ENCODE measurements at places on chromosomes 4 and X.

DNA sequence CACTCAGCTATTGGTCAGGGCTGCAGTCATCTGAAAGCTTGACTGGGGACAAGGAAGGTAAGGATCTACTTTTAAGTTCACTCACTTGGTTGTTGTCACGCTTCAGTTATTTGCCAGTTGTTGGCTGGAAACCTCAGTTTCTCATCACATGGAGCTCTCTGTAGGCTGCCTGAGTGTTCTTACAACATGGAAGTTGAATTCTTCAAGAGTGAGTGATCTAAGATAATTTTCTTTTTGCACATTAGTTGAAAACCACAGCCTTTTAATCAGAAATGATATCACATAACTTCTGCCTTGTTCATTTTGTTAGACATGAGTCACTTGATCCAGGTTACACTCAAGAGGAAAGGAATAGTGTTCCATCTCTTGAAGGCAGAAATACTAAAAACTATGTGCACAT, 552.7 kb downstream of the RAPGEF2 start:
- DNase-seq: no peak

GRCh38 chr4:151652841-151653547, 107.8 kb downstream of the GATB start:
- no peak for DNase-seq

GRCh38 chr4:153021276-153021675, 85.2 kb downstream of the FHDC1 start:
- no peak for DNase-seq

DNA sequence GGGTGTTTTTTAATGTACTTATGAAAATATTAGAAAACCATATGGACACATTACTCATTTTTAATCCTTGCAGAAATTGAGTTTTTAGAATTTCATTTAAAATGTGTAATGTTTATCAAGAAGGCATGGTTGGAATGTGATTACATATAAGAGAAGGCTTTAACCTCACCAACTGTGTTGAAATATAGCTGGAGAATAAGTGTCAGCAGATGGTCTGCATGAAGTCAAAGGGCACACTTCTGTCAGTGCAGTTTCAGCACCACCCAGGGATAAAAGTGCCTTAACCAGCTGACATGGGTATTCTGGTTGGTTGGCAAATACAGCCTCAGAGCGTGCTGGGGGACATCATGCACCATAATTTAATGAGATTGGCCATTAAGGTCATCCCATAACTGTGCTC, 21.2 kb upstream of the ANTXR2 start:
- DNase-seq: no peak

- no peak for DNase-seq
Observed at GRCh38 chr4:128810331-128810870, 901 bp downstream of the JADE1 start.

DNA sequence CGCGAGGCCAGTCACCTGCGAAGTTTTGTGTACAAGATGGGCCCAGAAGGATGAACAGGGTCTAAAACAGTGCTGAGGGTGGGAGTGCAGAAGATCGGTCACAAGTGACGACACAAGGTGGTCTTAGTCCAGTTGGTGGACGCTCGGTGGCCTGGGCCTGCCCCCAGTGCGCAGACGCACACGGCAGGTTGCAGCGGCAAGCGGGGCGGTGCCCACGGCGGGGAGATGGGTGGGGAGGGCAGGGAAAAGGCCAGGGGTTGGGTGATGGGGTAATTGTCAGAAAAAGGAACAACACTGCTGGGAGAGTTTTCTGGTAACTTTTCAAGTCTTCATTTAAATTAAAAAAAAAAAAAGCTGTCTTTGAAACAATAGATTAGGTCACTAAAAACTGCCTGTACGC, 1.0 kb upstream of the PRDX4 start:
- DNase-seq: no peak

DNA sequence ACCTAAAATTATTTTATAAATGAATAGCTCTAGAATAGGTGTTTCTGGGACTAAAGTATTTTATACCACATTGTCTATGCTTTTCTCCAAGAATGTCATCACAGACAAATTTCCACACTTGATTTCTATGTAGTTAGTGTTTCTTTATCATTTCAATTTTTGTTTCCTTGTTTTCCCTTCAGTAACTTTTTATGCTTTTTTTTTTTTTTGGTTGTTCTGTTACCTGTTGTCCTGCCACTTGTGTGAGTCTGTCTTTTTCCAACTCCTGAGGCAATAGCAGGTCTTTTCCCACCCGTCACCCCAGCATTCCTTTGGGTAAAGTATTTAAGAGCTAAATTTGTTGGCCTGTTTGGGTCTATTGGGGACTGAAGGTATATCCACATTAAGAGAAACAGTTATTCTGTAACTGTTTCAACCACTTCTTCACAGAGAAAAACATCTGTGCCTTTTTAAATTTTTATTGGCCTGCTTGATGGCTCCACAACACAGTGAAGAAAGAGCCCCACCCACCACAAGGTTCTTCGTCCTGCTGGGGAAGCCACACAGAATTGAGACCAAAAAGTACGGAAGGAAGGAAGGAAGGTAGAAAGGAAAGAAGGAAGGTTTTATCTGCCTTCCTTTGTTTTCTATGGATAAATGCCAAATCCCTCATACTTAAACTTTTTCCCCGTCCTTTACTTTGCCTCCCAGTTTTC, 17.7 kb upstream of the GPC3 start:
- no peak for DNase-seq

GRCh38 chr4:21888195-21888976, 60.2 kb downstream of the KCNIP4 start:
- no peak for DNase-seq

DNA sequence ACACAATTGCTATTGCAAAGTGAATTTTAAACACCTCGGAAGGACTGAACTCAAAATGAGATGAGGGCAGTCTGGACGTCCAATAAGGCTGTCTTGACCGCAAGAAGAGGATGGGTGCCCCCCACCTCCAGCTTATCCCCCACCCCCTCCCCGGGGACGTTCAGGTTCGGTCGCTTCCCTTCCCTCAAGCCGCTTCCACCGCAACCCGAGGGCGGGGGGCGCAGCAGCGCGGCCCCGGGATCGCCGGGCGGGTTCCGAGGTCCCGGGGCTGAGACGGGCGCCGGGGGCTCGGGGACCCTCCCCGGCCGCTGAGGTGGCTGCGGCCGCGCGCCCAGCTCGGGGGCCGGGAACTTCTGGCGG, 480 bp downstream of the USP46 start:
- no peak for DNase-seq

DNA sequence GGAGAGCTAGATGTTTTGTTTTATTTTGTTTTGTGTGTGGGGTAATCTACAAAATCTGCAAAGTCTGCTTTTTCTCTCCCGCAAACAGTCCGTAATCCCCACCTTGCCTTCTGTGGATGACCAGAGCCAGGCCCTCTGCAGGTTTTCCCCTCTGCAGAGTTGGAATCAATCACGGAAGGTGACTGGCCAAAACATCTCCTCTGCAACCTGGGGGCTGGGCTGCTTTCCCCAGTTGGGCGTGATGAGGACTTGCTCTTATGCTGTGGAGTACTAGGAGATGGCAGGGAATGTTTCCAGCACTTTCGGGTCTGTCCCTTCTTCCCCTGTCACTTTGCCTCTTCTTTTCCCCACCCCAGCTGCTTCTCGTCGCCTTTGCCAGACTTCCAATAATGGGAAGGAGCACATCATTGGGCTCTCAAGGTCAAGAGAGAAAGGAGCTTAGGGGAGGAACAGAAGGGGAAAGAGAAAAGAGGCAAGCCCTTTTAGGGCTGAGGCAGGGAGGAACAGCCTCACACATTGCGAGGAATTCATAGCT, 1.1 kb downstream of the TMEM35A start:
- no peak for DNase-seq

DNA sequence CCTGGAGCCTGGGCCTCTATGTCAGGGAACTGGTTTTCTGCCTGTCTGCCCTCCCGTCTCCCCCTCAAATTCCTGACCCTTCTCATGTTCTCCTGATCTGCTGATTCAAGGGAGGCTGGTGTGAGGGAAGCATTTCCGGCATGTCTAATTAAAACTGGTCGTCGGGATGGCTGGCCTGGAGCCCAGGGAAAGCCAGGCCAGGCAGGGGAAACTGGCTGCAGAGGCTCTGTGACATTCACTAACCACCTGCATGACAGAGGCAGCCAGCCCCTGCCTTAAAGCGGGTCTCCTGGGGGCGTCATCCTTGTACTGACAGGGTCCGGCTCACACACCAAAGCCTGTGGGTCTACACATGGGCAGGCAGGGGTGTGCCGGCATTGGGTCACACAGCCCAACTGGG, 35.2 kb downstream of the ABLIM2 start:
- DNase-seq: no peak

GRCh38 chrX:154431341-154431740, 2.9 kb downstream of the ATP6AP1 start:
- no peak for DNase-seq

DNA sequence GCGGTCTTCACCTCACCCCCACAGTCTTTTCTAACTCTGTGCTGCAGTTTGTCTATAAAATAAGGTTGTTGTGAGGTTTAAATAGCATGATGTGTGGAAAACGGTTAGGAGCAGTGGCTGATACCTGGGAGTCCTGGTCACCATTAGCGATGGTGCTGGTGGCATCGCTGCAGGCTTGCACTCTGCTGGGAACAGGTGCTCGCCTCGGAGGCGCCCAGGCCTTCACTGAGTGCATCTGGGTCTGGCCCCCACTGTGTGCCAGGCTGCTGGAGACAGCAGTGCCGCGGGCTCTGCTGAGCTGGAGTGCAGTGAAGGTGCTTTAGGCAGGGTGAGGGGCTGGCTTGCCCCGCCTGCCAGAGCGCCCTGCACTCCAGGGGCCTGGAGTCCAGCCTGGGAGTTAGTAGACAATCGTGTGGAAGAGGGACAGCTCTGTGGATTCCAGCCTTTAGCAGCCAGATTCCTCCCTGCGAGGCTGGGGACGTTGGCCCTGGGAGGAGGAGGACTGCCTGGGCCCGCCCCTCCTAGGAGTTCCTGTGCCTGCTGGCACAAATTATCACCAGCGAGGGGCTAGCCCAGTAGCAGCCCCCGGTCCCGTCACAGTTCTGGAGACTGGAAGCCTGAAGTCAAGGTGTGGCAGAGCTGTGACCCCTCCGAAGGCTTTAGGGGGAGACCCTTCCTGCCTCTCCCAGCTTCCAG, 7.3 kb downstream of the RGS12 start:
- no peak for DNase-seq

DNA sequence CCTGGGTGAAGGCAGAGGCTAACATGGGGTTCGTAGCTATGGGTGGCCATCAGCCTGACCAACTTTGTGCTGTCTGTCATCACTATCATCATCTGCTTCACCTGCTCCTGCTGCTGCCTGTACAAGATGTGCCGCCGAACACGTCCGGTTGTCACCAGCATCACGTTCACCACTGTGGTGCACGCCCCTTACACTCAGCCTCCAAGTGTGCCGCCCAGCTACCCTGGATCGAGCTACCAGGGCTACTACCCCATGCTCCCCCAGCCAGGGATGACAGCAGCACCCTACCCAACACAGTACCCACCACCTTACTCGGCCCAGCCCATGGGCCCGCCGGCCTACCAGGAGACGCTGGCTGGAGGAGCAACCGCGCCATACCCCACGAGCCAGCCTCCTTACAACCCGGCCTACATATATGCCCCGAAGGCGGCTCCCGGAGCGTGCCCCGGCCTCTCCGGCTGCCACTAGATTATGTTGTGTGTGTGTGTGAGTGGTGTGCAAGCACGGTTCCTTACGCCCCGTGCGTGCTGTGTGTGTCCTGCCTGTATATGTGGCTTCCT, 238.1 kb upstream of the ZCCHC13 start:
- no peak for DNase-seq

DNA sequence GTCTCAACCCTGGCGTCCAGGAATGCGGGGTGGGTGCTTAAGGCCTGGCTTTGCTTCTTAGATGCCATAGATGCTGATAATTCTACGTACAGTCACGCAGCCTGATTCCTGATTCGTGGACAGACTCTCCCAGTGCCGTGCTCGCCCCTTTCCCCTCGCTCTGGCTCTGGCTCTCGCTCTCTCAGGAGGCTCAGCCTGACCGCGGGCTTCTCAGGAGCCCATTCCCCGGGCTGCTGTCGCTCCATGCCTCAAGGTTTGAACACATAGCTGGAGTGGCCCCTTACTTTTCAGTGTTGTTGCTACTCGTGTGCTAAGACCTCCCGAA, 59.2 kb upstream of the ZC4H2 start:
- no peak for DNase-seq

- DNase-seq: no peak
Observed at GRCh38 chr4:836750-837301, 10.9 kb upstream of the CPLX1 start.

GRCh38 chrX:136541294-136541693, 9.3 kb downstream of the VGLL1 start:
- DNase-seq: no peak

GRCh38 chr4:86367577-86367976, 7.7 kb upstream of the MAPK10 start:
- no peak for DNase-seq

- DNase-seq: no peak
Observed at GRCh38 chrX:152930516-152930915, 32.6 kb downstream of the ZNF185 start.

DNA sequence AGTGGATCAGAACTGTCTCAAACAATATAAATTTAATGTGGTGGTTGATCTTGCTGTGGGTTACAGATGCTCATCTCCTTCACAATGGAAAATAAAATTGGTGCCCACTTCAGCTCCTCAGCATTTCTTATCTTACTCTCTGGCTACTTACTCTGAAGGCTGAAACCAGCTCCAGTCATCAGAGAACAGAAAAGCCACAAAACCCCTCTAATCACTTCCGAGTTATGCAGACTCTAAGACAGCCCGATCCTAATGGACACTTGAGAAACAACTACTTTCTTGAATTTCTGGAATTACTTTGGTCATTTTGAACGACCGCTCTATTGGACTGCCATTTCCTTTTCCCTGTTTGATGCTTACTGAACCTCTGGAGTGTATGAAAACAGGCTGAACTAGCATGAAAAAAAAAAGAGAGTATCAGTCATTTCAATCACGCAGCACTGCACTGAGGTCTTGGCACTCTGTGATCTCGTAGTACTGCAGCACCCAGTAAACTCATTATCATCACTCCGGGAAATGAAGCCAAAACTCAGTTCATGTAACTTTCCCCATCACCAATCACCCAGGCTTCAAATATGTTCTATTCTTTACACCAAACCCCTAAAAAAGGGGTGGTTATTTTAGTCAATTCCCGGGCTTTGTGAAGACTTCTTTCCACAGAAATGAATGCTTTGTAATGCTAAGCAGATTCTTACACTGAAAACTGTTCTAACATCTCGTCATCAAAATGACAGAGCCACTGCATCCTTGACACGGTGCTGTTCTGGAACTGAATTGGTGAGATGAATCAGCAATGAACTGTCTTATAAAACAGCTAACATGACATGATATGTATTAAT, 54.5 kb downstream of the TSPAN5 start:
- DNase-seq: no peak

DNA sequence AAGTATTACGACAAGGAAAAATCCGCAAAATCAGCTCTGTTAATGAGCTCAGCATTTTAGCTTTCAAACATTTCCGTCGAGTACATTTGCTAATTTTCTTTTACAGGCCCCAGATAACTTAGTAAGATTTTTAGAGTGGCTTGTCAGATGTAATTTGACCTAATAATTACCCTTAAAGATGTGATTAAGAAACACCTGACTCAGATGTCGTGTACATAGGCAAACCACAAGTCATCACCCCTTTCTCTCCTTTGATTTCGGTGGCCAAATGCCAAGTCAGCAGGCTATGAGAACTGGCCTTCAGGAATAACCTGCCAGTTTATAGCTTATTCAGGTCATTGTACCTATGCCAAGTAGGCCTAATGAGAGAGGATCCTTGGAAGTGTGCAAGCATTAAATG, 369.6 kb downstream of the PCDH7 start:
- no peak for DNase-seq
